ENCODE measurements at places on chromosomes 6 and 20. TPM values are rescaled to one million over a fixed set of nuclear protein-coding genes. Genes with fewer than 3 reads are reported as not detected.

The CD93 gene
- 1.5 TPM for total RNA-seq

The PBOV1 gene
- not detected for total RNA-seq

The CALHM5 gene
- total RNA-seq = not detected

The PREX1 gene
- 65.5 TPM for total RNA-seq

The POM121L2 gene
- total RNA-seq = not detected

The LATS1 gene
- total RNA-seq = 31.8 TPM

The NELFE gene
- total RNA-seq = 85.8 TPM

The SPATS1 gene
- not detected for total RNA-seq

The SLC22A1 gene
- total RNA-seq = 2.2 TPM

The TMEM244 gene
- total RNA-seq = not detected

The MCCD1 gene
- total RNA-seq = not detected

The HLA-DQB2 gene
- 0.28 TPM for total RNA-seq
